ENCODE measurements at places on chromosomes 12 and 14. TPM values are rescaled to one million over a fixed set of nuclear protein-coding genes. Genes with fewer than 3 reads are reported as not detected.

DNA sequence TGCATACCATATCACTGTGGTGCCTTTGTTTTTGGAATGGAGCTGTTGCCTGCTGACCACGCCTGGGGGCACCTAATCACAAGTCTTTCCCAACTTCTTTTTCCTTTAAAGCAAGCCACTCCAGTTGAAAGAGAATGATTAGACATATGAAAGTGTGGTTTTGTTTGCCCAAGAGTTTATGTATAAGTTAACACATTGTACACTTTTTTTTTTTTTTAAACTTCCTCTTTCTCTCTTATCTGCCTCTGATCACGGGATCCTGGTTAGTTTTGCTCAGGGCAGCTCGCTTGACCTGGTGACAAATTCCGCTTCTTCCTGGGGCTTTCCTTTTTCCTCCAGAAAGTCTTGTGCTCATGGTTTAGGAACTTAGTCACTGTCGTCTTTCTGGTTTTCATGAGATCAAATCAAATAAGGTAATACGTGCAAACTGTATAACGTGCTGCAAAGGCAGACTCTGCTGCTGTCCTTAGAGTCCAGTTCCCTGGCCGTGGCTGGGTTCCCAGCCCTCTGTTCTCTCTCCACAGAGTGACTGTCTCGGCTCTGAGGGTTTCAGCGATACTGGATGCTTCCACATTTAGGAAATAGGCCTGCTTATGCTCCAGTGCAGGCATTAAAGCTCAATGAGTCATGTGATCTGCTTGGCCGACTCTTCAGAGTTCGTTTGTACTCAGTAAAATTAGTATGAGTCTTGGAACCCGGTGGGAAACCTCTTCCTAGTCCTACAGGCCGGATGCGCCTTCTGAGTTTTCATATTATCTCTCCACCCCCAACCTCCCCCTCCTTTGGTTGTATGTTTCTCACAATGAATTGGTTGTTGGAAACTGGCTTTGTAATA is 15.2 kb downstream of the RASSF3 start:
- peak; percentile 43 for DNase-seq

The PRKAB1 gene
- 86.2 TPM for polyA plus RNA-seq

DNA sequence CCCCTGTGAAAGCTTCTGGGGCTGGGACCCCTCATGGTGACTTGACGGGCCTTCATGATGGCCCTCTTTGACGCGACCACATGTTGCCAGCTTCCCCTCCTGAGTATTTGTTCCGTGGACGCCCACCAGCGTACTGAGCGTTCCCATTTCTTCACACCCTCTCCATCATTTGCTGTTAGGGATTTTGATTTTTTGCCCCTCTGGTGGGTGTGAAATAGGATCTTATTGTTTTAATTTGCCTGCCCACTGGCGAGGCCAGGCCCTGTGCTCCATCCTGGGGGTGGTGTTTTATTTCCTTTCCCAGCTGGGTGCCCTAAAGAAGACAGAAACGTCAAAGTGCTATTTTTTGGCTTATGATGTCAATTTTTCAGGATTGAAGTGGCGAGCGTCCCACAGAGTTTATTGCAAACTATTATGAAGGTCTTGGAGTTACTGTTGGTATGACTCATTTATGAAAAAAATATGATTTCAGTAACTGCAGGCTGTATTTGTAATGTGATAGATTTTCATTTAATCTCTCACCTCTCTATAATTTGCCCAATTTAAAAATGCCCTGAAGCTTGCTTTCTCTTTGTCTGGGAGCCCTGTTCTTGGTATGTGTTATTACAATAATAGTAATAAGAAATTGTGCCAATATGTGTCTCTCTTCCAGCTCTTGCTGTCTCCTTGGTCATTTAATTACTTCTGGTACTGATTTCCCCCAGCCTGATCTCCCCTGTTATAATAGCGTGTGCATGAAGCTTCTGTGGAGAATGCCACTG is 99.6 kb downstream of the SLC25A47 start:
- DNase-seq: no peak

The MIP gene
- 0.17 TPM for polyA plus RNA-seq

DNA sequence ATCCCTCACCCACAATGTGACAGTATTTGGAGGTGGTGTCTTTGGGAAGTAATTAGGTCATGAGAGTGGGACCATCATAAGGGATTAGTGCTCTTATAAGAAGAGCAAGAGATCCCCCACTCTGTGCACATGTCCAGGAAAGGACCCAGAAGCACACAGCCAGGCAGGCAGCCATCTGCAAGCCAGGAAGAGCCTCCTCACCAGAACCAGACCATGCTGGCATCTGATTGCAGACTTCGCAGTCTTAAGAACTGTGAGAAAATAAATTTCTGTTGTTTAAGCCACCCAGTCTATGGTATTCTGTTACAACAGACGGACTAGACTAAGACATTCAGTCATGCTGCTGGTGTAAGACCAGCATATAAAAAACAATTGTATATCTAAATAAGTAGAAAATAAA is 69.8 kb downstream of the EFCAB11 start:
- DNase-seq: no peak

- DNase-seq: no peak
Observed at GRCh38 chr12:95054206-95054605, 19.2 kb downstream of the NR2C1 start.

GRCh38 chr12:132507161-132507538 is 17.2 kb downstream of the FBRSL1 start:
- no peak for DNase-seq

DNA sequence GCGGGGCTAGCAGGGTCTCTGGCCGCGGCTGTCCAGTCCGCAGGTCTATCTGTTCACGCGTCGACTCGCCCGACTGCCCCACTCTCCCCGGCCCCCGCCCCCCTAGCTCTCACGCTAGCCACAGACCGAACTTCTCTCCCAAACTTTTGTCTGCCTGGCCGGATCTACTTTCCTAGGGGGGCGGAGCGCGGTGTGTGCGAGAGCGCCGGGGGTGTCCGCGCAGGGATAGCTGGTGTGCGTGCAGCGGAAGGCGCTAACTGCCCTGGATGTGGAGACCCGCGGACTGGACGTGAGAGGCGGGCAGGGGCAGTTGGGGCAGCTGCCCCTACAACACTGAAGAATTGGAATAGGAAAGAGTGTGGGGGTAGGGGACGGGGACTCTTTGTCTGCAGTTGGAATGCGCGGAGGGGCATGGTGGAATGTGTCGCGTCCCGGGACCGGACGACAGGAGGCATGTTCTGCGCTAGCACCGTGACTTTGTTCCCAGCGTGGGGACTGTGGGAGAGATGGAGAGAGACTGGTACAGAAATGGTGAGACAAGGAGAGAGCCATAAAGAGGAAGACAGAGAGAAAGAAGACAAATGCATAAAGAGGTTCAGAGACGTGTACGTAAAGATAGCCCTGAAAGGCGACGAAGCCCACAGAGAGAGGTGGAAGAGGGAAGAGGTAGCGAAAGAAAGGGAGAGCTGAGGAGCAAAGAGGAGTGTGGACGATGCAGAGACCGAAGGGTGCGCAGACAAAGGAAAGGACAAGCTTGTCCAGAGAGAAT is at the start of gene AJUBA:
Gene AJUBA, minus strand, starts transcription at position 75 of the 769 bp plus-strand sequence. CDS start 285 bp downstream, outside the sequence.
- DNase-seq: peak; percentile 95

- no peak for DNase-seq
Observed at GRCh38 chr14:29900609-29901350, 26.9 kb downstream of the PRKD1 start.

- DNase-seq: no peak
Observed at GRCh38 chr14:100288382-100289185, 17.7 kb downstream of the SLC25A29 start.

The ASIC1 gene
- polyA plus RNA-seq: 5.8 TPM

The GPRC5A gene
- 7.9 TPM for polyA plus RNA-seq

DNA sequence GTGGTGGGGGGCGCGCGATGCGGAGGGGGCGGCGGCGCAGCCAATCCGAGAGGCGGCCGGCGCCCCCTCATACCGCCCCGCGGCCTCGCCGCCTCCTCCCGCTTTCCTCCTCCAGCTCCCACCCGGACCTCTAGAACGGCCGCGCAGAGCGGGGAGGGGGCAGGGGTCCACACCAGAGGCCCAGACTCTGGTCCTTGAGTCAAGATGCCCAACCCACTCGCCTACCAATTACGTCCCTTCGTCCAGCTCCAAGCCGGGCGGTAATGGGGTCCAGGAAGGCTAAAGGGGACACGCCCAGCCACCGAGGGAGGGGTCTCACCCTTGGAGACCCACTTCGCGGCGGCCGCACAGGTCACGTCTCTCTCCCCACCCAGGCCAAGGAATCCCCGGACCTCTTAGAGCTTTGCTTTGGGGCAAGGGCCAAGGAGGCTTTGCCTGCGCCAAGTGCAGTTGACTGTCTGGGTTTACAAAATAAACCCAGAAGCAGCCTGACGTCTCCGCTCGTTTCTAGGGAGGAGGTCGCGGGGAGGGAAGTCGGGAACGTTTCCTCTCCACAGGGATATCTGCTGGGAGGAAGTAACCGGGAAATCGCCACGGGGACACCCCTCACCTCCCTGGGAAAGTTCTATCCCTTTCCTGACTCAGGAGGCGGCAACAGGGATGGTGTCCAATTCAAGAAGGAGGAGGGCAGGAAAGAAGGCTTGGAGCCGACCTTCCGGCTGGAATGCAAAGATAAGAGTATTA is 394 bp upstream of the AMIGO2 start:
- peak; percentile 38 for DNase-seq

- no peak for DNase-seq
Observed at GRCh38 chr14:76901171-76902055, 75.2 kb downstream of the LRRC74A start.

The RBM25 gene
- 227 TPM for polyA plus RNA-seq

The DLST gene
- 140 TPM for polyA plus RNA-seq

DNA sequence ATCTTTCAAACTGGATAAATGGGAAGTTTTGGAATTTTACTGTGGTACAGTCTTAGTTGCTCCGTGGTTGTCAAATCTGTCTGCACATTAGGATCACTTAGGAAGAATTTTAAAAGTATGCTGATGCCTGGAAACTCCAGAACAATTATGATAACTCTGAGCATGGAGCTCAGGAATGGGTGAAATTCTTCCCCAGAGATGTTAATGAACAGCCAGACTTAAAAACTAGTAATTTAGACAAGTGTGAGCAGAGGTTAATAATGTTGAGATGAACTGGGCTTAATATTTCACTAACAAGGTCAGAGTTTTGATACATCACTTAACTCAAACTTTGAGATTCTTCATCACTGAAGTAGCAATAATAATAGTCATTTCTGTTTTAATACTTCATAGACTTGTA is 94.5 kb downstream of the NTS start:
- no peak for DNase-seq

- DNase-seq: no peak
Observed at GRCh38 chr14:101185946-101186345, 282.4 kb upstream of the RTL1 start.

The RAD51AP1 gene
- polyA plus RNA-seq: 44.4 TPM

DNA sequence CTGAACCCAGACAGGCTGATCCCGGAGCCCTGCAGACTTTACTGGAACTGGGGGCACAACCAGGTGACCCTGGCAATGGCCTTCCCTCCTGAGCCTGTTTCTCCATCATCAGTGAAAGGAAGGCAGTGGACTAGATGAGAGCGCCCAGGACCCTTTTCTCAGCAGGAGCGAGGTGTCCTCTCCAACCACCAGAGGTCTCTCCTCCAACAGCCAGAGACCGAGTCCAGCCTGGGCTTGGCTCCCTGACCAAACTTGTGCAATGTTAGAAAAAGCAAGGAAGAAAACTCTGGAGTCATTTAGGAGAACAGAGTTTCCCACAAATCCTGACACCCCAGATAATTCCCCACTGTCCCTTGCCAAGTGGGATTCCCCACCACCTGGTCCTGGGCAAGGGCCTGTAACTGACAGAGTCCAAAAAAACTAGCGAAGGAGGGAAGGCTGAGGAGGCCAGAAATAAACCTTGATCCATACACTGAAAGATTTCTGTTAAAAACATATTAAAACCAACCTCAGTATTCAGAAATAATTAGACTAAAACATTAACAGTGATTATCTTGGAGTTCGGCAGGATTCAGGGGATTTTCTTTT is 9.0 kb downstream of the RPS6KL1 start:
- peak; percentile 65 for DNase-seq

GRCh38 chr14:51240804-51241380 is 845 bp downstream of the TMX1 start:
- DNase-seq: peak; percentile 7

DNA sequence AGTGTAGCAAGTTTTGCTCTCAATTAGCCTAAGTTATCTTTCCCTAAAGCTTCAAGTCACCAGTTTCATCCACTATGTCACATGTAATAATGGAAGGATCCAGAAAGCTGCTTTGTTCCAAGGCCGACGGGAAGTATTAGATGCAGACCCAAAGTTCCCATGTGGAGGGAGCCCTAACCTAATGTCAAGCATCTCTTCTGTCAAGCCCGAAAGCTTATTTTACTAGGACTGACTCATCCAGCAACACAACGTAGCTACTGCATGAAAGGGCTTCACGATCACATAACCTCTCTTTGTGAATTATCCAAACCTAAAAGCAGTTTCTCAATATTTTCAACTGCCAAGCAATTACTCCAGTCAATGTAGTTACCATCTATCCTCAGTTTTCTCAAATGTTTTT is 133.4 kb downstream of the SLC6A15 start:
- DNase-seq: no peak

The CCT2 gene
- polyA plus RNA-seq: 288 TPM

GRCh38 chr14:61285364-61285763 is 4.2 kb upstream of the TMEM30B start:
- DNase-seq: no peak

The TEAD4 gene
- polyA plus RNA-seq: 16.7 TPM

The NUBPL gene
- 17.9 TPM for polyA plus RNA-seq

The TMPRSS12 gene
- polyA plus RNA-seq: 0.13 TPM

Data from left kidney (tissue), 8 donors.